Osteoblast (primary cell): ENCODE measurements at places on chromosomes 2 and 18. TPM values are rescaled to one million over a fixed set of nuclear protein-coding genes. Genes with fewer than 3 reads are reported as not detected.

- no peaks in the 10 kb centered on the region for H3K4me1 ChIP-seq
- peaks cover 3% of the 10 kb centered on the region for H3K27me3 ChIP-seq
- no peaks in the 10 kb centered on the region for H3K36me3 ChIP-seq
- no peak overlapping the region for H3K4me3 ChIP-seq
These were observed 284.3 kb upstream of the SPRED2 start for GRCh38 chr2:65716698-65717097.

DNA sequence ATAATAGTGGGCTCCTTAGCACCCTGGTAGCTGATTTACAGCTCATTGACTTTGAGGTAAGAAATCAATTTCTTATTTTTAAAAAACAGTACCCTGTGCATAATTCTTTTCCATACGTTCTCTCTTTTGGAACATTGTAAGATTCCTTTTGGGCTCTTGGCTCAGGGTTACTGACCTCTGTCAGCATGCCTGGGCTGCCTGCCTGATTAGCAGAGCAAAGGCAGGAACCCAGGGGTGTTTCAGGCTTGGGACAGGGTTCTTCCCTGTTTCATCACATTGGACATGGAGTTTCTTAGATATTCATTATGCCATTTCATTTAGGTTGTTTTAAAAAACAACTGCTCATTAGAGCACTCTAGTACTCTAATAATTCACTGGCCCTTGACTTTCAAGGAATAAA lies 73.8 kb upstream of the ITM2C start:
- H3K4me3 ChIP-seq: no peak overlapping the region
- H3K27ac ChIP-seq: no peak overlapping the region
- H3K36me3 ChIP-seq: peaks cover 27% of the 10 kb centered on the region
- peaks cover 25% of the 10 kb centered on the region for H3K4me1 ChIP-seq

DNA sequence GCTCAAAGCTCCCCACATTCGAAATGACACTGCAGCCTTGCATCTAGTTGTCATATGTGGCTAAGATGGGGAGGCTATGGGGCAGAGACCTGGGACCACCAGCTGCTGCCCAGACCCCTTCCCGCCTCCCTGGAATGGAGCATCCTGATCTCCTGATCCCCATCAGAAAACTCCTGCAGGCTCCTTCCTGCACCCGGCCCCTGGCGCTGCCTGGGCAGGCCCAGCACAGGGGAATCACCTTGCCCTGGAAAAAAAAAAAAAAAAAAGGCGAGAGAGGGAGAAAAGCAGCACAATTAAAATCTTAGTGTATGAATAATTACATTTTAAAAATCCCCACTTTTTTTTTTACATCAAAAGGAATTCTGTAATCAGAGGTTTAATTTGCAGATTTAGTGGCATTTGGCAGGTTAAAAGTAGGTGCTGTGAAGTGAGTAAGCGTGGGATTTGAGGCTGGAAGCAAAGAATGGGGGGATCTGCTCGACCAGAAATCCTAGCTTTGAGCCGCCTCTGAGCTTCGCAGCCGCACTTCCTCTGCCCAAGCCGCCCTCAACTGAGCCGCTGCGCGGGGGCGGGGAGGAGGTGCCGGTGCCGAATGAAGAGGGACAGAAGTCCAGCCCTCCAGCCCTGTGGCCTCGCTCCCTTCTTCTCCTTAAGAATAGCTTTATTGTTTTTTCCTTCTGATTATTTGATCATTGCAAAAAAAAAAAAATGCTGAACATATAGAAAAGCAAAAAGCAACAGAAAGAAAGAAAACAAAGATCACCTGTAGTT lies 30.0 kb downstream of the THNSL2 start:
- H3K27me3 ChIP-seq: peaks cover 15% of the 10 kb centered on the region
- no peak overlapping the region for H3K27ac ChIP-seq
- no peak overlapping the region for H3K4me3 ChIP-seq
- no peak for DNase-seq
- H3K4me1 ChIP-seq: no peaks in the 10 kb centered on the region

GRCh38 chr18:50142441-50143120 lies 52.4 kb downstream of the MYO5B start:
- H3K36me3 ChIP-seq: no peaks in the 10 kb centered on the region
- peaks cover 9% of the 10 kb centered on the region for H3K4me1 ChIP-seq
- DNase-seq: no peak
- H3K27ac ChIP-seq: no peak overlapping the region
- no peak overlapping the region for H3K4me3 ChIP-seq

DNA sequence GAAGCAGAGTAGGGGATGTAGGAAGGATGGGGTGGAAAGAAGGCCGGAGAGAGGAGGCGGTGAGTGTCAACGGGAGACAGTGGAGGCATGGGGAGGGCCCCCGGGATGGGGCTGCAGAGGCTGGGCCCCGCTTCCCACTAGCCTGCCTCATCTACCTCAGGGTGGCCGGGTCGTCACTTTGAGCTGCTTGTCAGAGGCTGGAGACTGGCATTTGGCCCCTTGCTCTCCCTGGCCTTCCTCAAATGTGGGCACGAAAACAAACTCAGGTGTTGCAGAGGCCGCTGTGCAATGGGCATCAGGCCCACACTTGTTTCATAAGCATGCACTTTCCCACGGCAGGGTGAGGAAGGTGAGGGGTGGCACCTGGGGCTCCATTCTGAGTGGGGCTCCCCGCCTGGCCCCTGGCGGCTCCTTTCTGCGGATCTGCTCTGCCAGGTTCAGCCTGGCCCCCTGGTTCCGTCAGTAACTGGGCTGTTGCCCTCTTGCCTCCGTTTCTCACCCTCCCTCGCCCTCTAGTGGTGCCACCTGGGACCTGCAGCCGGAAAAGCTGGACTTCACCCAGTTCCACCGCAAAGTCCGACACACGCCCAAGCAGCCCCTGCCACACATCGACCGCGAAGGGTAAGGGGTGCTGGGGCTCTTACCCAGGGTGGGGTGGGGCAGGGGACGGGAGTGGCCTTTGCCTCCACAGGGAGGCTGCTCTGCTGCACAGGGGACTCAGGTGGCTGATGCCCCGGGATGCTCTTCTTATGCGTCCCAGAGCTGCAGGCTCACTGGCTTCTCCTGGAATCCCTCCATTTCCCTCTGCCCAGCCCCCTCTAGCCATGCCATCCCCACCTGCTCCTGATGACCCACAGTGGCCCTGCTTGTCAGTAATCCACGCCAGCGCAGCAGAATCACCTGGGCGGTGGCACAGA lies 125.4 kb downstream of the CTIF start:
- H3K27me3 ChIP-seq: no peaks in the 10 kb centered on the region
- H3K27ac ChIP-seq: no peak overlapping the region
- H3K4me3 ChIP-seq: no peak overlapping the region
- peaks cover 21% of the 10 kb centered on the region for H3K4me1 ChIP-seq
- peaks cover 24% of the 10 kb centered on the region for H3K36me3 ChIP-seq

- H3K4me1 ChIP-seq: no peaks in the 10 kb centered on the region
- H3K4me3 ChIP-seq: no peak overlapping the region
- no peak overlapping the region for H3K27ac ChIP-seq
- DNase-seq: no peak
These were observed 51.0 kb downstream of the AQP12A start for GRCh38 chr2:240742602-240743095.

- no peaks in the 10 kb centered on the region for H3K4me1 ChIP-seq
- H3K4me3 ChIP-seq: no peak overlapping the region
- no peaks in the 10 kb centered on the region for H3K36me3 ChIP-seq
- H3K27ac ChIP-seq: no peak overlapping the region
These were observed 149.5 kb downstream of the INO80D start for GRCh38 chr2:205936446-205936845.

DNA sequence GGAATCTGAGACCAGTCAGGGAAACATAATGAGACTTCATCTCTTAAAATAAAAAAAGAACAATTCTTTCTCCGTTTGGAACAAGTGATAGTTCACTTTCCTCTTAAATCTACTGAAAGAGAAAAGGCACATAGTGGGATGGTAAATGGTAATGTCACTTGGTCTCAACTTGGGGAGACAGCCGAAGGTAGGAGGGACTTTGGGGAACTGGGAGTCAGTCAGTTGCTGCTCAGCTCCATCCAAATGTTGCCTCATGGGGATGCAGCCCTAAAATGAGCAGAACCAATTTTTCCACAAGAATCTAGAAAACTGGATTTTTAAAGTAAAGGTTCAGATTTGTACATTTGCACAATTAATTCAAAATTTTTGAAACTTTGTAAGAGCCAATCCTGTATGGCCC lies 19.2 kb downstream of the RASGRP3 start:
- no peak for DNase-seq
- H3K27me3 ChIP-seq: peaks cover 2% of the 10 kb centered on the region
- no peak overlapping the region for H3K4me3 ChIP-seq
- no peak overlapping the region for H3K27ac ChIP-seq
- no peaks in the 10 kb centered on the region for H3K36me3 ChIP-seq
- H3K4me1 ChIP-seq: no peaks in the 10 kb centered on the region

DNA sequence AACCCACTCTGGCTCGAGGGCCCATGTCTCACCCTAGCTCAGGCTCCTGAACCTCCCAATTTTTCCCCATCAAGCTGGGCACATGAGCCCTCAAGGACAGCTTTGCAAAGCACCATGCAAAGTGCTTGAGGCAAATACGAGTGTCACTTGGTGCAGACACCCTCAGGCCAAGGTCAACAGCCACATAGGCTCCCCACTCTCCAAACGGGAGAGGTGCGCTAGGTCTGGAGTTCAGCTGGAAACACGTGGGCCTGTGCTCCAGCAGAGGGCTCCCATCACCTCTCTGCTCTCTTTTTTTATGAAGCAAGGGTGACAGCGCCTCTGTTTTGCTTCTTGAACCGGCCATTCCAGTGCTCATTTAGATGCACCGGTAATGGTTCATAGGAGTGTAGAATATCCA lies 11.9 kb upstream of the ARHGAP25 start:
- no peaks in the 10 kb centered on the region for H3K4me1 ChIP-seq
- DNase-seq: no peak
- peaks cover 19% of the 10 kb centered on the region for H3K27me3 ChIP-seq
- H3K4me3 ChIP-seq: no peak overlapping the region
- H3K36me3 ChIP-seq: no peaks in the 10 kb centered on the region
- H3K27ac ChIP-seq: no peak overlapping the region

- H3K27ac ChIP-seq: no peak overlapping the region
- no peaks in the 10 kb centered on the region for H3K36me3 ChIP-seq
- H3K4me1 ChIP-seq: no peaks in the 10 kb centered on the region
- DNase-seq: no peak
- H3K4me3 ChIP-seq: no peak overlapping the region
- H3K27me3 ChIP-seq: peaks cover 9% of the 10 kb centered on the region
These were observed 170.3 kb upstream of the HNRNPA3 start for GRCh38 chr2:177042311-177042710.

GRCh38 chr2:174473796-174474195 lies 13.0 kb downstream of the GPR155 start:
- no peaks in the 10 kb centered on the region for H3K36me3 ChIP-seq
- no peaks in the 10 kb centered on the region for H3K27me3 ChIP-seq
- DNase-seq: no peak
- no peak overlapping the region for H3K27ac ChIP-seq

- no peak overlapping the region for H3K27ac ChIP-seq
- H3K4me1 ChIP-seq: no peaks in the 10 kb centered on the region
- H3K4me3 ChIP-seq: no peak overlapping the region
- no peaks in the 10 kb centered on the region for H3K27me3 ChIP-seq
- H3K36me3 ChIP-seq: no peaks in the 10 kb centered on the region
- DNase-seq: no peak
These were observed 425.2 kb upstream of the MEX3C start for GRCh38 chr18:51622702-51623101.

DNA sequence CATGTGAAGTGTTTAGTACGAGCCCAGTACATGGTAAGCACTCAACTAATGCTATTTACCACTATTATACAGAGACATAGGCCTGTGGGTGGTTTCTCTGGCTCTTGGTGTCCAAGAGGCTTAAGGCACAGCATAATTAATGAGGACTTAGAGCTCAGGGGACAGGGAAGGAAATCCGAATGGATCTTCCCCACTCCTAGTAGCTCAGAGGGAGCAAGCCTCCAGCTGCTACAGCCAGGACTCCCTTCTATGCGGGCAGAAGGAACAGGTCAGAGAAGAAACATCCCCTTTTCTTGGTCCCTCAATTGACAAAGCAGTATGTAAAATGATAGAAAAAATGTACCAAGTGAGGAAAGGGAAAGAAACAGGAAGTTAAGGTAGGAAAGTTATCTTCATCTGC lies 261.3 kb upstream of the STON1 start:
- no peaks in the 10 kb centered on the region for H3K4me1 ChIP-seq
- no peak for DNase-seq
- no peaks in the 10 kb centered on the region for H3K27me3 ChIP-seq
- no peaks in the 10 kb centered on the region for H3K36me3 ChIP-seq

GRCh38 chr2:215635071-215635787 lies 199.4 kb upstream of the FN1 start:
- peak overlapping the region; percentile 10 for H3K27ac ChIP-seq
- peaks cover 10% of the 10 kb centered on the region for H3K4me1 ChIP-seq
- no peaks in the 10 kb centered on the region for H3K36me3 ChIP-seq
- H3K4me3 ChIP-seq: no peak overlapping the region
- H3K27me3 ChIP-seq: no peaks in the 10 kb centered on the region

- no peak for DNase-seq
- H3K4me1 ChIP-seq: no peaks in the 10 kb centered on the region
- H3K36me3 ChIP-seq: no peaks in the 10 kb centered on the region
- H3K4me3 ChIP-seq: no peak overlapping the region
- H3K27me3 ChIP-seq: no peaks in the 10 kb centered on the region
These were observed 158.2 kb downstream of the NEB start for GRCh38 chr2:151576080-151576479.

DNA sequence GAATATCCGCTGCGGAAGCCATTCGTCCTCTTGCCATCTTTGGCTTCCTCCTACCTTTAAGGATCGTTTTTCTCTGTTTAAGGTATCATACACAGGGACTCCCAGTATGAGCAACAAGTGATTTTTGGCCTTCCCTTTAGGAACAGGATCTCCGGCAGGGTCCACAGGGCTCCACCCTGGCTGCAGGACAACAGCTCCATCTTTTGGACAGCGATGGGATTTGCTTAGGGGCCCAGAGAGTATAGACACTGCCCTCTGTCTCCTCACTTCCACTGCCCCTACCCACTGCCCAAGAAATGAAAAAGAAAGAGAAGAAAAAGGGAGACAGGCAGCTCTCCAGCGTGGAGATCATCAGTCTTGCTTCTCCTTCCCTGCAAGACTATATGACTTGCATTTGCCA lies 224.5 kb downstream of the UXS1 start:
- no peak overlapping the region for H3K27ac ChIP-seq
- H3K36me3 ChIP-seq: no peaks in the 10 kb centered on the region
- H3K4me1 ChIP-seq: no peaks in the 10 kb centered on the region
- peaks cover 15% of the 10 kb centered on the region for H3K27me3 ChIP-seq

- peaks cover 2% of the 10 kb centered on the region for H3K27me3 ChIP-seq
- no peak overlapping the region for H3K4me3 ChIP-seq
- H3K27ac ChIP-seq: no peak overlapping the region
- no peaks in the 10 kb centered on the region for H3K4me1 ChIP-seq
- no peak for DNase-seq
These were observed 11.4 kb upstream of the ZNF516 start for GRCh38 chr18:76506395-76506794.

- no peaks in the 10 kb centered on the region for H3K27me3 ChIP-seq
- no peak overlapping the region for H3K27ac ChIP-seq
- H3K4me1 ChIP-seq: no peaks in the 10 kb centered on the region
These were observed 8.5 kb upstream of the SP140L start for GRCh38 chr2:230318190-230319121.

The G6PC2 gene
- not detected in 2 replicates for total RNA-seq

The DUSP2 gene
- total RNA-seq: 2.7 and 3.3 TPM in 2 replicates

The DHRS9 gene
- not detected in 2 replicates for total RNA-seq

The TP53I3 gene
- total RNA-seq: 59.4 and 79.3 TPM in 2 replicates

The PRKAG3 gene
- total RNA-seq: under 0.01 and 0.29 TPM in 2 replicates

The HOXD4 gene
- 0.36 and 1.2 TPM in 2 replicates for total RNA-seq

The STK17B gene
- 139 and 140 TPM in 2 replicates for total RNA-seq

The IL36G gene
- total RNA-seq: not detected in 2 replicates

The TNFRSF11A gene
- total RNA-seq: under 0.01 TPM in 2 replicates

The CROCC2 gene
- under 0.01 TPM in 2 replicates for total RNA-seq

The IL18RAP gene
- not detected in 2 replicates for total RNA-seq

The TTC21B gene
- 25.7 and 29.8 TPM in 2 replicates for total RNA-seq

The PIK3C3 gene
- 48.6 and 59.4 TPM in 2 replicates for total RNA-seq
